COR-L47 (cell line): ENCODE measurements at places on chromosomes 5 and 9.

DNA sequence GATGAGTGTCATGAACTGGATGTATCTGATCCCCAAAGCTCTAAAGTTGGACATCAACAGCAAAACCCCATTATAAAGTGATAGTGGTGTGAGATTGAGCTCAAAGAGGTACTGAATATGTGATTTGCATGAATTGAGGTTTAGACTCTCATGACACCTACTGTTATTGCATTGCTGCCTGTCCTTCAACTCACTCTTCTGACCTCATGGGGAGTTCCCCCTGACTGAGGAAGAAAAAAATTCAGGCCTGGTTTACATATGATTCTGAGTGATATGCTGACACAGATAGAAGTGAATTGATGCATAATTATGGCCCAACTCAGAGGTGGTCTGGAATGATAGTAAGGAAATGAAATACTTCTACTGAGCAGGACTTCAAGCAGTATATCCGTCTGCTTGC, 76.2 kb upstream of the CHD1 start:
- DNase-seq: no peak

DNA sequence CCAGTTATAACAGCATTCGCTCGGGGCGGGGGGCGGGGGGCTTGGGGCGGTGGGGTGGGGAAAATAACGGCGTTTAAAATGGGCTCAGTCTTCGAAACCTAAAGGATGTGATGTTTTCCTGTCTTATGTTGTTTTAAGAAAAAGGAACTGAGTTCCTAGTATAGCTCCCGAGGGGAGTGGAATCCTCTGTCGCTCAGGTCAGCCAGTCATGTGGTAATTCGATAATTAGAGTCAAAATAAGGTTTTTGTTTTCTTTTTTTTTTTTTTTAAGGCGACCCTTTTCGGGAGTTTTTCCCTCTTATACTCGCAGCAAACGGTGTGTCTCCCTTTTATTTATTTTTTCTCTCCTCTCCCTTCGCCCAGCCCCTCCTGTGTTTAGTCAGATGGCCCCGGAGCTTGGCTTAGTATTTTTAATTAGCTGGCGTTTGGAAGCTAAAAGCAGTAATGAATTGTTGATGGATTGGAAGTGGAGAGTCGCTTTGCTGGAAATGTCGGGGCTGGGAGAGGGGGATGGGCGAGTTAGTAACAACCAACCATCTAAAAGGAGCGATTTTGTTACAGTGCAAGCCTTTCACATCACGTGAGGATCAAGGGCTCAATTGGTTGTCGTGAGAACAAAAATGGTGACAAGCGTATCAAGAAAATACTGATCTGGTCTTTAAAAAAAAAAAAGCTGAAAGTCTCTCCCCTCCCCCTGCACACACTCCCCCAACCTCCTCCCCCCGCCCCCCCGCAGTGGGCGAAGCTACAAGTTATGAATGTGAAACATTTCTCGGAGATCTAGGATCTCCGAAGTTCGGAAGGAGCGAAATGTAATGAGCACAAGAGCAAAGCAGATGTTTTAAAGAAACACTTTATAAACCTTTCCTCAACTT, 714 bp upstream of the ZNF608 start:
- DNase-seq: peak; percentile 89

GRCh38 chr5:77842243-77842642, 66.1 kb upstream of the TBCA start:
- DNase-seq: no peak

GRCh38 chr5:75322066-75322465, 15.0 kb upstream of the HMGCR start:
- no peak for DNase-seq

DNA sequence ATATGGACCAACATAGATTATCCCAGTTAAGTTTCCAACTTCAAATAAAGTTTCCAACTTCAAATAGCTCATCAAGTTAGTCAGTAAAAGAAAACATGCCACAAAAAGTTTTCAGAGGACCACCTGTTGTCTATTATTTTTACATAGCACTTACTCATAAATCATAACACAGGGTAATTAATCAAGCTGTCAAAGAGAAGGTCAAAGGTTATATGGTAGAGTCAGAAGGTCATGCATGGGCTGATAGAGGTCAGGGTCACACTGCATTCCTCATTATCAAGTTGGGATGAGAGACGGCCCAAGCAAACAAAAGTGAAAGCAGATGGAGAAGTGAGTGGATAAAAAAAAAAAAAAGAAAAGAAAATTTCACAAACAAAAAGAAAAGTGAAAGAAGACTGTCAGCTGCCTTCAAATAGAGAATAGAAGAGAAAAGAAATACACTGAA, 145.5 kb upstream of the POU5F2 start:
- no peak for DNase-seq

DNA sequence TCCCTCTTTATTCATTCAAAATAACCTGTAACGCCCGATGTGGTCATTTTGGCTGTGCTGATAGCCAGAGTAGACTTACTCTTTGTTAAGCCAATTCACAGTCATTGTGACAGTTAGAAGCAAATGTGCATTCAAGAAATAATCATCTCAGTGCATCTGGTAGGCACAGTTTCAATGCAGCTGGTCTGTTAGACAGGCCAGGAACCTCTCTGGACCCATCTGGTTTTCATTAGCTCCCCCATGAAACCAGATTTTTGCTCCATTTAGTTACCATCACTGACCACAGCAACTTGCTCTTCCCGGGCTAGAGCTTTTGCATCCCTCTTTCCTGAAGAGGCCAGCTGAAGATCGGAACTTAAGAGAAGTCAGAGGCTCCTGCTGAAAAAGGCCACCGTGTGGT, 284.2 kb downstream of the NSG2 start:
- no peak for DNase-seq

DNA sequence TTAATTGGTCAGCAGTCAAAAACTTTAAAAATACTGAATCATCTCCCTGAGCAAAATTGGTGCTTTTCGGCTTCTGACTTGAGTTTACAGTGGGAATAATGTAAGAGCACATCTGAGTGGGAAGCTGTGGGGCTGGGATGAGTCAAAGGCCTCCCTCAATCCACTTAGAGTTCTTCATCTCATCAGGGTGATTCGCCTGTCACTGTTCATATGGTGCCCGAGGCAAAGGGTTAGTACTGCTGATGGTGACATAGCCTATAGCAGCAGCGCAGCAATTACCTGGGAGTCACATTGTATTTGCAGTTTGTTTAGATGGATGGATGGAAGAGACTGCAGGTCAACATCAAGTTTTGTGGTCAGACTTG, 113.8 kb upstream of the ZNF608 start:
- no peak for DNase-seq

DNA sequence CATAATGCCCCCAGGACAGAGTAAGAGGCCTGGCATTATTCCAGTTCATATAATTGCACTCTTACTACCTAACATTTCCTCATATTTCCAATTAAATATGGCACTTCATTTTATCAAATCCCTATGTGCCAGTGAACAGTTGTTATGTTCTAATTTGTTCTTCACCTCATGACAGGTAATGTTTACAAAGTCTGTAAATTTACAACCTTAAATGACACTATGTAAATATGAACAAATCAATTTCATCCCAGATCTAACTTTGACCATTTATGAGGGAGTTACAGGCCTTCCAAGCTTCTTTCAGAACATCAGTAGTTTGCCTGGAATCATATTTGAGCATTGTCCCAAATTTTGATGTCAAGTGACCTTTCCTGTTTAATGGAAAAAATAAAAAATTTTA, 592.6 kb upstream of the CDH6 start:
- no peak for DNase-seq

- no peak for DNase-seq
These were observed 76.9 kb upstream of the IL17B start for GRCh38 chr5:149455889-149456409.

GRCh38 chr9:18114559-18115475, 359.1 kb upstream of the ADAMTSL1 start:
- no peak for DNase-seq

- DNase-seq: no peak
These were observed 178.7 kb downstream of the WDR70 start for GRCh38 chr5:37557734-37558293.

DNA sequence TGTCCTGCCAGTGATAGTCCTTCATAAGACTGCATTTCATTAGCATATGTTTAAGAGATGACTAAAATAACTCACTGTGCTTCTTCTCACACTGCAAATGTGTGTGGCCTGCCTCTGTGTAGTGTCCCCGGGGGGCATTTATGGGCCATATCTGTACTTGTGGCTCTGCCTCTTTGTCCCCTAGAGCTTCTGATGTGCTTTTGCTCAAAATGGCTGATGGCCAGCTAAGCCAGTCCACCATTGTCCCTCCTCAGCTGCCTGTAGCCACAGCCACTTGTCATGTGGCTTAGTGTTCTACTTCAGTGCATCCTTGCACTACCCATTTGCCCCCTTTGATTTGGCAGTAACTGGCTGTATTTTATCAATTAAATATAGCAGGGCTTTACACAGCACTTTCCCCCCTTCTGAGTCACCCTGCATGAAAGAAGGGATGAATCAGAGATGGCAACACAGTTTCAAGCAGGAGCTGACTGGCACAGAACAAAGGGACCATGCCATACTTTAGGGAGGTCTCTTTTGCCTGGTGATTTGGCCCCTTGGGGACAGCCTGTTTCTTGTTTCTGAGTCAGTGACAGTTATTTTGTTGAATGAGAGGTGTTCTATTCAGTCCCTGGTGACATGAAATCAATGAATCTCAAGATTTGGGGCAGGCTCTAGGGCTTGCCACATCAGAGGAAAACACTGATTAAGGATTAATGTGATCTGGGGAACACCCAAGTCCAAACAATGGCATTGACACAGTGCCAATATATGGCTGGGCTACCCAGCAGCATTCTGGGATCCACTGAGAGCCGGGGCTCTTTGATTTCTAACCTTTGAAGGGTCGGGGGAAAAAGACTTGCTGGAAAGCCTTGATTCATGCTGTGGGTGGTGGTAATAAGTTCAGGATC, 245.5 kb downstream of the SMARCA2 start:
- DNase-seq: peak; percentile 49

GRCh38 chr5:67104859-67105258, 91.7 kb downstream of the CD180 start:
- DNase-seq: no peak

DNA sequence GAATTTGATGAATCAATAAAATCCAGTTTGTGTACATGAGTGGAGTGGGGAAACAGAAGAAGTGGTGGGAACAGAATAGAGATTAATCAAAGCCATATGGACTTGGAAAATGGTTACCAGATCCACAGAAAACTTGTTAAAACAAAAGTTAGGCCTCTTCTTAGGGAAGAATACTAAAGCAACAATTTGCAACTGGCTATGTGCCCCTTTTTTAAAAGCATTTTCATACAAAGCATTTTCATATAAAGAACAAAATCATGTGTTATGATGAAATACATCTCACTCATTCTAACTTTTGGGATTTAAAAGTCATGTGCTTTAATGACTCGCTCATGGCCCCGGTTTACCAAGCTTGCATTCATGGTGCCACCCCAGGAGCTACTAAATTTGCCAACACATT, 276.9 kb downstream of the EFNA5 start:
- DNase-seq: no peak

GRCh38 chr9:5560443-5561100, 50.2 kb downstream of the PDCD1LG2 start:
- DNase-seq: no peak

- no peak for DNase-seq
These were observed 159.4 kb downstream of the SIL1 start for GRCh38 chr5:139038613-139039305.

GRCh38 chr5:171647043-171647903, 138.3 kb upstream of the SMIM23 start:
- DNase-seq: no peak

DNA sequence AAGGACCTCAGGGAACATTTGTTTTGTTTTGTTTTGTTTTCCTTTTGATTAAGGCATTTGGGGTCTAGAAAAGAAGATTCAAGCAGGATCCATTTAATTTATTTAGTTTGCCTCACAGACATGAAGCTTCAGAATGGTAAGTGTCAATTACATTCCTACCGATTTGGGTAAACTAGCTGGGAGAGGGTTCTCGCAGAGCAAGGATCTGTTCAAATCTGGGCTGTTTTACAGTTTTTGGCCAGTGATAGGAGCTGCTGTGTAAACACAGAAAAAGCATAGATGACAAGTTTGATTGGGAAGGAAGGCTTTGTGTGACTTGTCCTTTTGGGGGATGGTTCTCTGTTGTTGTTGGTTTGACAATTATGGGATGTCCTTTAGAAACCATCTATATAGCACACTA, 470.3 kb upstream of the WWC1 start:
- no peak for DNase-seq

DNA sequence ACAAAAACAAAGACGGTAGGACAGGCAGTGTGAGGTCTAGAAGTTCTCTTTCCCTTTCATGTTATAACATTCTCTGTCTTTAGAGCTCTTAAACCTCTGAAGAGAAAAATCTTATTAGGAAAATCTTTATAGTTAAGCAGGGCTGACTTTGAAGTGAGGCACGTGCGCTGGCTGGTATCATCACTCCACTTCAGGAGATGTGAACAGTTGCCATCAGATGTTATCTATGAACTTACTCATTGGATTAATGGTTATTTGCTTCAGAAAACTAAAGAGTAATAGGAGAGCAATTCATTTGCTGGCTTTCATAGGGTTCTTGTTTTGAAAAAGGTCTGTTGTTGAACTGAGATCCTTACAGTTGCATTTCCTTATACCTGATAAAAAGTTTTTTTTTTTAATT, 25.7 kb downstream of the LRRTM2 start:
- DNase-seq: no peak

- no peak for DNase-seq
These were observed 255.4 kb downstream of the SMARCA2 start for GRCh38 chr9:2270565-2270964.

GRCh38 chr5:68659881-68660280, 433.9 kb upstream of the SLC30A5 start:
- DNase-seq: no peak

GRCh38 chr9:108709997-108710396, 145.8 kb downstream of the ACTL7B start:
- no peak for DNase-seq

DNA sequence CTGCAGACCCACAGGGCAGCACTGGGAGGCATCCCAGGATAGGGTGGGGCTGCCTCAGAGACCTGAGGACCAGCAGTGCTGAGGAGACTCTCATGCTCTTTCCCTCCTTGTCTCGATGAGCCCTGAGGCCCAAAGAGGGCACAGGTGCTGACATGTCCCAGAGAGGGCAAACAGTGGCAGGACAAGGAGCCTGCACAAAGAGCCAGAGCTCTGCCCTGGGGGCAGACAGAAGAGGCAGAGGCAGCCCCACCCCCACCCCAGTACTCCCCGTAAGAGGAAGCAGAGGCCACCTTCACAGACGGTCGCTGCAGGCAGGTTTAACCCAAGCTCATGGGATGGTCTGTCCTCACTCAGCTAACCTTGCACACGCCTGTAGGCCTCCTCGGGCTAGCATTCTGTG, 29.4 kb upstream of the TTLL11 start:
- no peak for DNase-seq

DNA sequence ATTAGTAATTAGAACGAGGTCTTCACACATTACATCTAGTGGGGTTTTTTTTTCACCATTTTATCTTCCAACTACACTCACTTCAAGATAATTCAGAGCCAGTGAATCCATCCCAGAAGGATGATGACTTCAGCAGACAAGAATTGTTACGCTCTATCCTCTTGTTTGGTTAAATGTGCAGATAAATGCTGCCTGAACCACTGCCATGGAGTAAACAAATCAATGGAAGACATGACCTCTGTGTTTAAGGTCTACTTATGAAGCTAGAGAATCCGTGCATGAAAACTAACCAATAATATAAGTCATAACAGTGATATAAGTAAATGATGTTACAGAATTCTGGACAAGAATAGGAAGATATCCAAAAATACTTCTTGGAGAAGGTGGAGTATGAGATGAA, 602.6 kb downstream of the TLR4 start:
- no peak for DNase-seq
